ENCODE measurements at places on chromosomes 1 and 21.

DNA sequence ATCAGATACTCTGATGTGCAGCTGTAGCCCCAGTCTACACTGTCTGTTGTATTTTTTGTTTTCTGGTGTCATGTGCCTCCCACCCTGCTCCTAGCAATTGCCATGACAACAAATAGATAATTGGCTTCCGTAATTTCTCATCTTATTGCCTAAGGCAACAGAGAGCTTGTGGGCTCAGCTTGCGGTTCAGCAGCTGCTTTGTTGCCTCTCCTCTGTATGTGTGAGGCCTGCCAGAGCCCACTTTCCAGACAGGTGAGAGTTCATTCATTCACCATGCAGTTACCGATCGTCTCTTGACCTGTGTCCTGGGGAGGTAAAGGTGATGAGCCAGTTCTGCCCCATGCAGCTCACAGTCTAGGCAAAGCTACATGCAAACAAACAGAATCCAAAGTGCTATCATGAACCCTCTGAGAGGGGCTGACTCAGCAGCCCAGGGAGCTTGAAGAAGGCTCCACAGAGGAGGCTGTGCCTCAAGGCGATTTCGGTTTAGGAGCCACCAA, 11.9 kb downstream of the LGALS8 start:
- DNase-seq, result peak; percentile 73

DNA sequence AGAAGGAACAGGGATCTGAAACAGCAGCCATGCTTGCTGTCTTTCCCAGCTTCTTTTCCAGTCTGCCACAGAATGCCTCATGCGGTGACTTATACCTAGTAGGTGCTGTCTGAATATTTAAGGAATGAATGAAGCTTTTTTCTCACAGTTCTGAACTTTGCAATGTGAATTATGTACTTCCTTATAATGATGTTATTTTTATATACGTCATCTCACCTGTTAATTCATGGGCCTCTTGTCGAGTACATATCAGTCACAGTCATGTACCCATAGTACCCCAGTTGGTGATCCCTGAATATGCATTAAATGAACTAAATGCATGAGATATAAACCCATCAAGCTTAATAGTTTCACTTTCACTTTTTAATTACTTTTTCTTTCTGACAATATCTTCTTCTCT, 132.7 kb downstream of the NTNG1 start:
- DNase-seq, result no peak

DNA sequence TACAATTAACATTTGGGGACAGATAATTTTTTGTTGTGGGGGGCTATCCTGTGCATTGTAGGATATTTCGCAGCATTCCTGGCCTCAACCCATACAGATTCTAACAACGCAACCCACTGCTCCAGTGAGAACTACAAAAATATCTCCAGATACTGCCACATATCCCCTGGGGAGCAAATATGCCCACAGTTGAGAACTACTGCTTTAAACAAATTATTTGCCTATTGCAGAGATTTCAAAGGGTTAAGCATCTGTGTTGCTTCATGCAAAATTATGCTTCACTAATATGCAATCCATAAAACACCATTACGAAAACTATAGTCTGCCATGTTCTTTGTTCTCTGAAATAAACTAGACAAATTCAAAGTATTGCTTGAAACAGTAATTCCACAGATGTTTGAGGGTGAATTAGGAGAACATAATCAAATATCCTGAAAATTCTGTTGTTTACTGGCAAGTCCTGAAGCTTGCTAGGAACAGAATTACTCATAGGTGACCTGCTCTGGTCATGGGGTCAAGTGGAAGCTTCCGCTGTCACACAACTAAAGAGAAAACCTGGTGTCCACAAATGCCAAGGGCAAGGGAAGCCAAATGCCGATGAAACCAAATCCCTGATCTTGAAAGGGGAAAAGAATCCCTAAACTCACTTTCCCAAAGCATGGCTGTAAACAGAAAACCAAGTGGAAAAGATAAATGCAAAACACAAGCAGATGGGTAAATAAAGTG, 149.4 kb downstream of the RERE start:
- no peak for DNase-seq

- peak; percentile 71 for DNase-seq
Observed at GRCh38 chr21:37172646-37173045, 94.5 kb downstream of the VPS26C start.

GRCh38 chr1:27285274-27285660, 36.7 kb upstream of the TMEM222 start:
- no peak for DNase-seq

GRCh38 chr1:67880056-67880601, 46.9 kb upstream of the GNG12 start:
- no peak for DNase-seq

DNA sequence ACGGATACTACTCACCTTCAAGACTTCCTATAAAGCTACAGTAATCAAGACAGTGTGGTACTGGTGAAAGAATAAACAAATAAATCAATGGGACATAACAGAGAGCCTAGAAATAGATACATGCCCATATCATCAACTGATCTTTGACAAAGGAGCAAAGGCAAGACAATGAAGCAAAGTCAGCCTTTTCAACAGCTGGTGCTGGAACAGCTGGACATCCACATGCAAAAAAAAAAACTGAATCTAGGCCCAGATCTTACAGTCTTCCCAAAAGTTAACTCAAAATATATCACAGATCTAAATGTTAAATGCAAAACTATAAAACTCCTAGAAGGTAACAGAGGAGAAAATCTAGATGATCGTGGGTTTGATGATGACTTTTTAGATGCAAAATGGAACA, 170.3 kb downstream of the MIS18A start:
- no peak for DNase-seq

GRCh38 chr21:33123374-33124123, 53.6 kb downstream of the OLIG1 start:
- DNase-seq, result no peak

- DNase-seq, result no peak
Observed at GRCh38 chr21:42147386-42148020, 71.4 kb upstream of the ABCG1 start.

DNA sequence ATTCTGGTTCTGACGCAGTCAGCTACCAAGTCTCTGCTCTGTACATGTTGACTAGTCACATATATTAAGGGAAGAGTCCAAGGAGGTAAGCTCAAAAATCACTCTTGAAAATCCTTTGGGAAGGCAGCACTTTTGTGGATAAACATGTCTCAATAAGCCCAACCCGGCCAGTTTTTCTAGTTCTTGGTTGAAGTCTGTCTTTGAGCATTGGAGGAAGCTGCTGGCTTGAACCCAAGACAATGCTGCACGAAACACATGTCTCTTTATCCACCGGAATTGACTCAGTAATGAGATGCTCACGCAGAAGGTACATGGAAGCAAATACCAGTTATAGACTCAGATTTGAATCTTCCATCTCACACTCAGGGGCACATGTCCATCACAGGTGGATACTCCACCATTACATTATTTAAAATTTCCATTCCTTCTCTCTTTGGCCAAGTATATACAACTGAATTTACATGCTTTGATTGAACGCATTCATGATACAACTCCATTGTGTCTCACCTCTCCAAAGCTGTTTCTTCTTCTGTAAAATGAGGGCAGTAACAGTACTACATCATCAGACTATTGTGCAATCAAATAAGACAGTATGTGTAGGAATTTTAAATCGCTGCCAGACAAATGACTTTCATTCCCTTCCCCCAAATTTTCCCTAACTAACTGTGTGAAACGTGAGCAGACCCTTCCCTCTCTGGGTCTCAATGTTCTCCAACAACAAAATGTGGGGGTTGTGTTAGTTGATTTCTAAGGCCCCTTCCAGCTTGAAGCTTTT, 9.6 kb upstream of the GUCA2A start:
- no peak for DNase-seq

DNA sequence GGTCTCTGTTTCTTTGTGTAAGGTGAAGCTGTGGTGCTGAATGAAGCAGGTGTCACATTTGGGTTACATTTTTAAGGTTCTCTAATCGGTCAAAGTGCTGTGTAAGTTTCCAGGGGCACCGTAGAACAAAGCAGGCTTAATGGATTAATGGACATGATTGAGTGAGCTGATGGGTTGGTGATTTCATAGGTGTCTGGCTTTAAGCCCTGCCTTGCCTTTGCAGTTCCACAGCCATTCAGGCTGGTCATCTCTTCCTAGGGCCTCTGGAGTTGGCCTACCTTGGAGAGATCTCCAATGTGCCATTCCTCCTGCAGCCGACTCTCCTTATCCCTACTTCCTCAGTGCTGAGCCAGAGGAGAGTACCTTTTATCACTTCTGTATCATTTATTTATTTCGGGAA, 15.2 kb downstream of the GALNT2 start:
- DNase-seq, result no peak

- DNase-seq, result peak; percentile 19
Observed at GRCh38 chr1:8314346-8315280, 3.3 kb upstream of the SLC45A1 start.

- DNase-seq, result no peak
Observed at GRCh38 chr1:101431956-101432510, 195.2 kb downstream of the S1PR1 start.

- DNase-seq, result no peak
Observed at GRCh38 chr1:113283914-113284313, 106.4 kb upstream of the MAGI3 start.

- DNase-seq, result no peak
Observed at GRCh38 chr21:41500931-41501381, 7.0 kb downstream of the TMPRSS2 start.

- DNase-seq, result no peak
Observed at GRCh38 chr1:58983162-58983561, 199.3 kb upstream of the JUN start.

DNA sequence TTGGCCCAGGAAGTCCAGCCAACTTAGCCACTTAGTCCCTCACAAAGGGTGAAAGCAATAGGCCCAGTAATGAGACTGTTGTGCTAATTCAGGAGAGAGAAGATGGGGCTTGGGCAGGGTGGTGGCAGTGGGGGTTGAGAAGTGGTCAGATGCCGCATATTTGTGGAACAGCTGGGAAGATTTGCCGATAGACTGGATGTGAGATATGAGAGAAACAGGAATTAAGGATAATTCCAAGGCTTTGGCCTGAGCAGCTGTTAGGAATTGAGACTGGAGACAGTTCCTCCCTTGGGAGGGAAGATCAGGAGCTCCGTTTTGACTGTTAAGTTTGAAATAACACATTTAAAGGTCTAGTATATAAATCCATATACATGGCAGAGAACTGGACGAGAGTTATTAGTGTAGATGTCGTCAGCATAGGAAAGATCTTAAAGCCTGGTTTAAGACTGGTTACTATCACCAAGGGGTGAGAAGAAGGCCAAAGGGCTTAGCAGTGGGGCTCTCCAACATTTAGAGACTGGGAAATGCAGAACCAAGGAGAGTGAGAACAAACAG, 323.7 kb upstream of the FAM78B start:
- DNase-seq, result no peak

DNA sequence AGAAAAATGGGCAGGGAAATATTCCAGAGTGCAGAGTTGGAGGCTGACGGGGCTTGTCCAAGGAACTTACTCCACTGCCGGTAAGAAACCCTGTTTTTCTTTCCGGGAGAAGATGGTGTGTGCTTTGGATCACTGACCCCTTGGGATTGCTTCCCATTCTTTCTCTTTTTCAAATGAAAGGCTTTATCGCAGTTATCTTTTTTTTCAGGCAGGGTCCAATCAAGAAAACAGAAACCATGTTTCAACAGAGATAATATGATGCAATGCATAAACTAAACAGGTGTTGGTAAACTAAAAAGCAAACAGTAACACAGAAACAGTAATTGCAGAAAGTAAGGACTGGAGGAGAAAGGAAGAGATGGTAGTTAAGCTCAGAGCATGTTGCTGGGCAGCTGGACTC, 145.1 kb downstream of the LYPLAL1 start:
- no peak for DNase-seq

DNA sequence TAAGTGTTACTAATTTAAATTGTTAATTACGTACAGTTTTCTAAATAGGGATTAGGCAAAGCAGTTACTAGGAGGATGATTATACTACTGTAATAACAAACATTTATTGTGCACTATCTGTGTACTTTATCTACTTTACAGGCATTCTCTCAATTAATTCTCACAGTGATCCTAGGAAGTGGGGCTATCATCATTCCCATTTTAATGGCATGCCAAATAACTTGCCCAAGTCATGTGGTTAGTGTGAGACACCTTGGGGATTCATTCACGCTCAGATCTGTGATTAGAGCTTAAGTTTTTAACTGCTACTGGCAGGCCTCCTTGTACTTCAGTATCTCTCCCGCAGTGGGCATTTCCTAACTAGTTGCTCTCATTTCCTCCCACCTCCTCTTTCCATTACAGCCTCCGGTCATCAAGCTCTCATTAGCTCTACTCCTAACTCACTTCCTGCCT, 11.5 kb downstream of the PHLDA3 start:
- DNase-seq, result no peak

DNA sequence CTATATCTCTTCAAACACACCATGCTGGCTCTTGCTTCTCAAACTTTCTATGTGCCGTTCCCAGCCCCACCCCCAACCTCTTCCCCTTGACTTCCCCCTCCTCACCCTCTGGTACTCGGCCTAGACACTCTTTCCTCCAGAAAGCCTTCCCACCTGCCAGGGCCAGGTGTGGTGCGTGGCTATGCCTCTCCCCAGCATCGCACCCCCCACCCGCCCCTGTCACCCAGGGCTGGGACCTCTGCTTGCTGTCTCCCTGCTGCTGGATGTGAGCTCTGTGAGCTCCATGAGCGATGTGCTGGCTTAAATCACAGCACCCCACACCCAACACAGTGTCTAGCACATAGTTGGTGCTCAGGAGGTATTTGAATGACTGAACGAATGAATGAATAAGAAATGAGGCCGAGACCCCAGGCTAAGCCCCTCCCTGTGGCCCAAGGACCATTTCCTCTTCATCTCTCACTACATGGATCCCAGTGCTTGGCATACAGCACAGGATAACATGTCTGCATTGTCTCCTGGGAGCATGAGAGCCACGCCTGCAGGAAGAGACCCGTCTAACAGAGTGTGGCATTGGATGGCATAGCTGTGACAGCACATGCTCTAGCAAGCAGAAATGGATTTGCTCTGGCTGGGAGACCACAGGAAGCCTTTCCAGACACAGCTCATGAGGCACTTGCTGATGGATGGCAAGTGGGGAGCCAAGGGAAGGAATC, 19.7 kb downstream of the TNNT2 start:
- DNase-seq, result no peak

- no peak for DNase-seq
Observed at GRCh38 chr1:30232288-30232899, 491.0 kb downstream of the MATN1 start.

DNA sequence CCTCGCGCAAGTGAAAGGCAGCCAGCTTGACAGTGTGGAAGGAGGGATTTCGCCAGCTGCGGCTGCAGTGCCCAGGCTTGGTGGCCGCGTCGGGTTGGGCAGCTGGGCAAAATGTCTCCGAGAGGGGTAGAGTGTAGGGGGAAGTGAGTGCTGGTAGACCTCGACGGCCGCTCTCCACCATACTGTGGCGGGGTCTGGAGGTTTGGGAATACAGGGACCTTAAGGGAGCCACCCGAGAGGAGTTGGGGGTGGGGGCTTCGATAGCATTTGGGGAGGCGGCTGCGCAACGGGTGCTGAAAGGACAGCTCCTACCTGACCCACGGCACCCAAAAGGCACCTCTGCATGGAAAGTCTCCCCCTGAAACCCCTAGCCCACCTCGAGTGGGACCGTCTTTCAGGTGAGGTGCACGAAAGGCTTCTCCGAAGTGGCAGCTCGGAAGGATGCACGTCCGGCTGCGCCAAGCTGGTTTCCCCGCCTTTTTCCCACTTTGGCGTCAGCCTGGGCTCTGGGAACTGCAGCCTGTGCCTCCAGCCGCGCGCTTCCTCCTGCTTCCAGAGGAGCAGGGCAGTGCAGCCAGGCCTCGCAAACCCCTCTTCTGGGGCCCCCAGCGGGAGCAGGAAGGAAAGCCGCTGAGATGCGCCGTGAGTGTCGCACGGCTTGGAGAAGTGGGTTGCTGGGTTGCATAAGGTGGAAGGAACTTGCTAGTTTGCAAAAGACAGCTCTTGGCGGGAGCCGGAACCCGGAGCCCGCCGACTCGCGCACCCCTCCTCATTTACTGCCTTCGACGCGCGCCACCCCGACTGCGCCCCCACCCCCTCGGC, 531 bp upstream of the HMGN2 start:
- peak; percentile 92 for DNase-seq

All from MV-4-11 (cell line).